Activated CD4-positive, alpha-beta T cell treated with anti-CD3 and anti-CD28 coated beads, Interleukin-2, amount 10 ng/mL, durations not matched to agents 7 days and 5 days (primary cell): ENCODE measurements at places on chromosomes 11 and 22. TPM values are rescaled to one million over a fixed set of nuclear protein-coding genes. Genes with fewer than 3 reads are reported as not detected.

- peaks cover 14% of the 10 kb centered on the region for H3K27me3 ChIP-seq
- no peaks in the 10 kb centered on the region for H3K4me1 ChIP-seq
- no peak overlapping the region for H3K4me3 ChIP-seq
- no peak for DNase-seq
- H3K27ac ChIP-seq, result no peak overlapping the region
Measured at GRCh38 chr11:125331357-125332035, 164.6 kb downstream of the FEZ1 start.

DNA sequence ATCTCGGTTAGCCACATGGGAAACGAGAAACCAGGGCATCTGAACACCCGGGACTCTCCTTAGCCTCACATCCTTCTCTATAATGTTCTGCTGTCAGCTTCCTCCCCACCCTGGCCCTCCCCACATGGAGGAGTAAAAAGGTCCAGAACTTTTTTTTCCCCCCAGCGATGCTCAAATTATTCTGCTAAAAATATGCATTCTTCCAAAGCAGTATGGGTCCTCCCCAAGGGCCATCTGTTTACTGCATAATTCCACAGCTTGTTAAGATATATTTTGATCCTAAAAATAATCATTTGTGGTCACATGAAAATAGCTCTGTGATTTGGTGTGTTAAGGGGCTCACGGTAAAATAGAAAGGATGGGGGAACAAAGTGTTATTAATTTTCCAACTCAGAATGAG is 281.5 kb upstream of the NARS2 start:
- DNase-seq, result no peak
- no peak overlapping the region for H3K27ac ChIP-seq
- no peaks in the 10 kb centered on the region for H3K36me3 ChIP-seq
- no peaks in the 10 kb centered on the region for H3K4me1 ChIP-seq
- no peak overlapping the region for H3K4me3 ChIP-seq

GRCh38 chr22:28936200-28936599 is 52.8 kb downstream of the ZNRF3 start:
- peaks cover 78% of the 10 kb centered on the region for H3K27me3 ChIP-seq
- no peaks in the 10 kb centered on the region for H3K4me1 ChIP-seq
- no peaks in the 10 kb centered on the region for H3K36me3 ChIP-seq
- no peak overlapping the region for H3K4me3 ChIP-seq
- DNase-seq, result no peak

GRCh38 chr11:74689666-74690065 is 41.6 kb downstream of the CHRDL2 start:
- H3K27ac ChIP-seq, result no peak overlapping the region
- peaks cover 7% of the 10 kb centered on the region for H3K27me3 ChIP-seq
- no peak overlapping the region for H3K4me3 ChIP-seq
- no peaks in the 10 kb centered on the region for H3K4me1 ChIP-seq
- H3K36me3 ChIP-seq, result no peaks in the 10 kb centered on the region
- DNase-seq, result no peak

- no peak overlapping the region for H3K27ac ChIP-seq
- no peaks in the 10 kb centered on the region for H3K4me1 ChIP-seq
- H3K36me3 ChIP-seq, result no peaks in the 10 kb centered on the region
- no peaks in the 10 kb centered on the region for H3K27me3 ChIP-seq
- H3K4me3 ChIP-seq, result no peak overlapping the region
Measured at GRCh38 chr11:131037873-131038272, 121.6 kb upstream of the SNX19 start.

SLC22A6 gene
- not detected for total RNA-seq

DNA sequence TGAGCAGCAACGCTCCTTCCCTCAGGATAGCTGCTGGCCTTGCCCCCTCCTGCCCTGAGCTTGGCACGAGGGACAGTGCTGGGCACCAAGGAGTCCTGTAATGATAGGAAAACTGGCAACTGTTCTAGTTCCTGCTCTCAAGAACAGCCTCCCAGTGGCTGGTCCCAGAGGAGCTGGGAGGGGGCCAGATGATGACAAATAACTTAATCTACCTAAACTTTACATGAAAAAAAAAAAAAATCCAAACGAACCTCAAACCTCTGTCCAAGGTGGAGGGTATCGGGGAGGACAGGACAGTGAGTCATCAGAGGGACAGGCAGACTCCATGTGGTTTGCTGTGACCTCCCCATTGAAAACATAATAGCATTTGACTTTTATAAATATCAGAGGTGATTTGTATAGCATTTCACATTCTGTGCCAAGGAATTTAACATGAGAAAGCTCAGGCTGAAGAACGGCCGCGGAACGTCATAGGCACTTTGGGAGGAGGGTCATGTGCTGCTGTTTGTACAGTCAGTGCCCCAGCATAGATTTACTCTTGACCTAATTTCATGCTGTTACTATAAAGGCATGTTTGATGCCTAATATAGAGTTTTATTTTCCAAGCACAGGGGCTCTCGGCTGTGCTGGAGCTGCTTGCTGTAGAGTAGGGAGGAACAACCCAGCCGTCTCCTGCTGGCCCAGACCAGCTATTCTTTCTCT is 98.2 kb upstream of the NNMT start:
- H3K27me3 ChIP-seq, result no peaks in the 10 kb centered on the region
- no peak for DNase-seq
- no peak overlapping the region for H3K4me3 ChIP-seq
- no peaks in the 10 kb centered on the region for H3K36me3 ChIP-seq
- H3K4me1 ChIP-seq, result peaks cover 32% of the 10 kb centered on the region

PDE3B gene
- total RNA-seq, result 96.6 TPM

- H3K27ac ChIP-seq, result no peak overlapping the region
- H3K36me3 ChIP-seq, result no peaks in the 10 kb centered on the region
- H3K4me1 ChIP-seq, result no peaks in the 10 kb centered on the region
- DNase-seq, result no peak
- peaks cover 3% of the 10 kb centered on the region for H3K27me3 ChIP-seq
Measured at GRCh38 chr11:10715571-10715970, 22.0 kb upstream of the IRAG1 start.

DNA sequence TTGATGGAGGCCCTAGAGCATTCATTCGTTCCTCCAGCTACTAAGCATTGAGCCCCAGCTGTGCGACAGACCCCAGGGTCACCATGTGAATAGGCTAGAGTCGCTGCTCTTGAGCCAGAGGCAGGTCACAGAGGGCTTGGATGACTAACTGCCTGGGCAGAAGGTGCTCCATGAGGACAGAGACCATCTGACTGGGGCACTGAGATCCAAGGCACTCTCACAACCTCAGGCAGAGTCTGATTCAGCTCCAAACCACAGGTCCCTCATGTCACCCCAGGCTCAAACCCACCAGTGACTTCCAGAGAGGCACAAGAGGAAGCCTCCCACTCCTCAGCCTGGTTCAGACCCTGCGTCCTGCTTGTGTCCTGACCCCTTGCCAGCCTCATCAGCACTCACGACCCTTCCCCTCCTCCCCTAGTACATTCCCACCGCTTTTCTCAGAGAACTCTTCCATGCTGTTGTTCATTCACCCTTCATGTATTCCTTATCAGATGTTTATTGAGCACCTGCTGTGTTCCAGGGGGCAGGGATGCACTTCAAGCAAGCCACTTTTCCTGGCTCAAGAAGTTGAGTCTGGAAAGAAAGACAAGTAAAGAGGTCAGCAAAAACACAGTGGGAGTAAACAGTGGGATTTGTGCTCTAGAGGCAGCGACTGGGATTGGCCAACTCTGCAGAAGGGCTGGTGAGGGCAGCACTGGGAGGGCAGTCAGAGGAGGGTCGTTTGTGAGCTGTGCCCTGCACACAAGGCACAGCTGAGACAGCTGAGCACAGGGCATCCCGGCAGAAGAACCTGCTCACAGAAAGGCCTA is 9.3 kb downstream of the OAF start:
- no peak overlapping the region for H3K27ac ChIP-seq
- no peak overlapping the region for H3K4me3 ChIP-seq
- H3K27me3 ChIP-seq, result peaks cover 7% of the 10 kb centered on the region
- no peaks in the 10 kb centered on the region for H3K36me3 ChIP-seq
- peaks cover 6% of the 10 kb centered on the region for H3K4me1 ChIP-seq

- H3K27me3 ChIP-seq, result no peaks in the 10 kb centered on the region
- no peak overlapping the region for H3K4me3 ChIP-seq
- no peak for DNase-seq
Measured at GRCh38 chr22:45344334-45344733, 34.6 kb downstream of the FAM118A start.

DNA sequence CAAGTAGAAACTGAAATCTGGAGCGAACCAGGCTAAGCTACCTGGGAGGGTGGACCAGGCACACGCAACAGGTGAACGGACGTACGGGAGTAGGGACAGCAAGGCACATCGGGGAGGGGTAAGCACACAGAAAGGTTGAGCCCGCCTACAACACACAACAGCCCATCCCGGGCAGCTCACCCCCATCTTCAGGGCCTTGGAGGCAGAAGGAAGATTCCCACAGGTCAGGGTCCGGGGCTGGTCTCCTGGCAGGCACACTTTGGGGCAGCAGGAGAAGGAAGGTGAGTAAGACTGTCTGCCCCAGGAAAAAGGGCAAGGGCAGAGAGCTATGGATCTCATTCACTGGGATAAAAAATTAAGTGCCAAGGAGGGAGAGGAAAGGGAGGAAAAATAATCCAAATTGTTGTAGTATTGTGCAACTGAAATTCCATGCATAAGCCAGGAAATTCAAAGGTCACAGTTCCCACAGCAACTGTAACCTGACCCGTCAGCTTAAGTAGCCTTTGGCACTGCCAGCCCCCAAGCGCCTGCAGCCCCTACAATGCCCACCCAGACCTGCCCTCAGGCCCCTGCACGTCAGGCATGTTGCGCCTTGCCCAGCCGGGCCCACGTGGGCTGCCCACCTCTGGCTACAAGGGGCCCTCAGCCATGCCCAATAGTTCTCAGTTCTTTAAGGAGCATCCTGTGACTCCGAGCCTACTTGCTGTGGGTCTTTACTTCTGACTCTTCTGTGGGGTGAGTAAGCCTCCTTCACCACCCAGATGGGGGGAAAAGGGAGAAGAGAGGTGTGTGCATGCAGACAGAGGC is 51.8 kb downstream of the MICAL3 start:
- peaks cover 2% of the 10 kb centered on the region for H3K4me1 ChIP-seq
- no peaks in the 10 kb centered on the region for H3K36me3 ChIP-seq
- H3K27me3 ChIP-seq, result no peaks in the 10 kb centered on the region
- H3K4me3 ChIP-seq, result no peak overlapping the region
- no peak overlapping the region for H3K27ac ChIP-seq

DNA sequence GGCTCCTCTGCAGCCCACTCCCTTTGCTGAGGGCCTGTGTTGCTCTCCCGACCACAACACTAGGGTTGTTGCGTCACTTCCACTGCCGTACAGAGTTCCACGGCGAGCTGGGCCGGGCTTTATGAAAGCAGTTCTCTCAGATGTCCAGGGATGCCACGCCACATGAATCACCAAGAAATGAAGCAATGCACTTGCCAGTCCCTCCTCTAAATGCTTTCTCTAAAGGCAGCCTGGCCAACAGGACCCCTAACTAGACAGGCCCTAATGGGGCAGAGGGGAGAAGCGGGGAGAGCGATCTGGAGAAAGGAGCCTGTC is 188.7 kb downstream of the CTTN start:
- no peak overlapping the region for H3K27ac ChIP-seq
- H3K27me3 ChIP-seq, result peaks cover 38% of the 10 kb centered on the region
- H3K36me3 ChIP-seq, result no peaks in the 10 kb centered on the region
- DNase-seq, result no peak
- no peak overlapping the region for H3K4me3 ChIP-seq

- H3K4me1 ChIP-seq, result no peaks in the 10 kb centered on the region
- H3K4me3 ChIP-seq, result no peak overlapping the region
- no peak for DNase-seq
- peaks cover 17% of the 10 kb centered on the region for H3K27me3 ChIP-seq
- no peaks in the 10 kb centered on the region for H3K36me3 ChIP-seq
Measured at GRCh38 chr11:110645253-110645652, 67.0 kb downstream of the ARHGAP20 start.

DNA sequence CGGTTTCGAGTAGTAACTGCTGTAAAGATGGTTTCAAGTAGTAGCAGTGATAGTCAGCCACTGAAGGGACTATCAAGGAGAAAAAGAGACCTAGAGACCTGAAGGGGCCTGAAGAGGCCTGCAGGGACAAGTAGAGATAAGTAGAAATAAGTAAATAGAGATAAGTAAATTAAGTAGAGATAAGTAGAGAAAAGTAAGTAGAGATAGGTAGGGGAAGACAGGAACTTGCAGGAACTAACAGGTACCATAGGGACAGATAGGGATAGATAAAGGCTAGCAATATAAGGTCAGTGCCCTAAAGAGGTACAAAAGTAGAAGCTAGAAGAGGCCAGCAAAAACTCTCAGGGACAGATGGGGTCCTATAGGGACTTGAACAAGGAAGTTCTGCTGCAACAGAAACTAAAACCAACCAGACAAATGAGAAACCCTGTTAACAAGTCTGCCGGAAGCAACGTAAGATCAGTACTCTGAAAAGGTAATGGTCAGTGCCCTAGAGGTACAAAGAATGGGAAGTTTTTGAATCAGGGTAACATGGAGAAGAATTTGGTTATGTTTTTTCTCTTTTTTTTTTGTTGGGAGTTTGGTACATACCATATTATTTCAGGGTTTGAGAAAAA is 9.6 kb upstream of the SC5D start:
- no peak overlapping the region for H3K27ac ChIP-seq
- no peak overlapping the region for H3K4me3 ChIP-seq
- DNase-seq, result no peak
- H3K36me3 ChIP-seq, result peaks cover under 1% of the 10 kb centered on the region

- H3K4me1 ChIP-seq, result peaks cover 57% of the 10 kb centered on the region
- H3K27ac ChIP-seq, result peak overlapping the region; percentile 98
- H3K4me3 ChIP-seq, result peak overlapping the region; percentile 99
- no peak for DNase-seq
- no peaks in the 10 kb centered on the region for H3K27me3 ChIP-seq
- H3K36me3 ChIP-seq, result peaks cover 58% of the 10 kb centered on the region
Measured at GRCh38 chr11:62669420-62670161, 1.9 kb upstream of the UQCC3 start.

RIC3 gene
- 16.9 TPM for total RNA-seq

- no peak overlapping the region for H3K27ac ChIP-seq
- H3K36me3 ChIP-seq, result peaks cover 26% of the 10 kb centered on the region
- DNase-seq, result no peak
- H3K27me3 ChIP-seq, result no peaks in the 10 kb centered on the region
Measured at GRCh38 chr11:292211-293121, 3.5 kb downstream of the PGGHG start.

DNA sequence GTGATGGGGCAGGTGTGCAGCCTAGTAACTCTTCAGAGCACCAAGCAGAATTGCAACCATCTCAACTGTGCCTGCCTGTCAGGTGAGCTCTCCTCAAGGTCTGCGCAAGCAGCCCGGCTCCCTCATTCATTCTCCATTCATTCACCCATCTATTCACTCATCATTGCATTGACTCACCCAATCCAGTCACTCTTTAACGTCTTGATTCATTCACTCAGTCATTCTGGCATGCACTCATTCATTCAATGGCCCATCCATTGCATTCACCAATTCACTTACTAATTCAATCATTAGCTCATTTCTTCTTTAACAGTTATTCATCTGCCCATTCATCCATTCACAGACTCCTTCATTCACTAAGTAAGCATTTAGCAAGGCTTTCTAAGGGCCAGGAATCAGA is 111.8 kb downstream of the PDE2A start:
- H3K27ac ChIP-seq, result no peak overlapping the region
- peaks cover 12% of the 10 kb centered on the region for H3K27me3 ChIP-seq
- no peak overlapping the region for H3K4me3 ChIP-seq
- no peak for DNase-seq
- H3K4me1 ChIP-seq, result no peaks in the 10 kb centered on the region

- no peak for DNase-seq
- no peak overlapping the region for H3K27ac ChIP-seq
- H3K4me1 ChIP-seq, result peaks cover 6% of the 10 kb centered on the region
- H3K4me3 ChIP-seq, result no peak overlapping the region
- H3K36me3 ChIP-seq, result peaks cover 72% of the 10 kb centered on the region
Measured at GRCh38 chr11:118374729-118375128, 15.3 kb downstream of the UBE4A start.

SYVN1 gene
- total RNA-seq, result 40.5 TPM

RFPL2 gene
- 0.30 TPM for total RNA-seq

CNGA4 gene
- 0.17 TPM for total RNA-seq
